ENCODE measurements at places on chromosomes 6 and 20.

DNA sequence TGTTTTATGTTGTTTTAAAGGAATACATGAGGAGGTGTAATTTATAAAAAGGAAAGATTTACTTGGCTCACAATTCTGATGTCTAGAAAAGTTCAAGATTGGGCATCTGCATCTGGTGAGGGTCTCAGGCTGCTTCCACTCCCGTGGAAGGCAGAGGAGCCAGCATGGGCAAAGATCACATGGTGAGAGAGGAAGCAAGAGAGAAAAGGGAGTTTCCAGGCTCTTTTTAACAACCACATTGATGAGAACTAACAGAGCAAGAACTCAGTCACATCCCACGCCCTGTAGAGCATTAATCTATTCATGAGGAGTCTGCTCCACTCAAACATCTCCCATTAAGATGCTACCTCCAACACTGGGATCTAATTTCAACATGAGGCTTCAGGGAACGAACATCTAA is 1666.3 kb downstream of the HACE1 start:
- no peak for DNase-seq

- DNase-seq, result no peak
Measured at GRCh38 chr6:35181933-35182612, 31.7 kb upstream of the SCUBE3 start.

- no peak for DNase-seq
Measured at GRCh38 chr6:159754959-159755914, 6.6 kb upstream of the ACAT2 start.

GRCh38 chr6:164099269-164099865 is 684.8 kb downstream of the QKI start:
- no peak for DNase-seq

DNA sequence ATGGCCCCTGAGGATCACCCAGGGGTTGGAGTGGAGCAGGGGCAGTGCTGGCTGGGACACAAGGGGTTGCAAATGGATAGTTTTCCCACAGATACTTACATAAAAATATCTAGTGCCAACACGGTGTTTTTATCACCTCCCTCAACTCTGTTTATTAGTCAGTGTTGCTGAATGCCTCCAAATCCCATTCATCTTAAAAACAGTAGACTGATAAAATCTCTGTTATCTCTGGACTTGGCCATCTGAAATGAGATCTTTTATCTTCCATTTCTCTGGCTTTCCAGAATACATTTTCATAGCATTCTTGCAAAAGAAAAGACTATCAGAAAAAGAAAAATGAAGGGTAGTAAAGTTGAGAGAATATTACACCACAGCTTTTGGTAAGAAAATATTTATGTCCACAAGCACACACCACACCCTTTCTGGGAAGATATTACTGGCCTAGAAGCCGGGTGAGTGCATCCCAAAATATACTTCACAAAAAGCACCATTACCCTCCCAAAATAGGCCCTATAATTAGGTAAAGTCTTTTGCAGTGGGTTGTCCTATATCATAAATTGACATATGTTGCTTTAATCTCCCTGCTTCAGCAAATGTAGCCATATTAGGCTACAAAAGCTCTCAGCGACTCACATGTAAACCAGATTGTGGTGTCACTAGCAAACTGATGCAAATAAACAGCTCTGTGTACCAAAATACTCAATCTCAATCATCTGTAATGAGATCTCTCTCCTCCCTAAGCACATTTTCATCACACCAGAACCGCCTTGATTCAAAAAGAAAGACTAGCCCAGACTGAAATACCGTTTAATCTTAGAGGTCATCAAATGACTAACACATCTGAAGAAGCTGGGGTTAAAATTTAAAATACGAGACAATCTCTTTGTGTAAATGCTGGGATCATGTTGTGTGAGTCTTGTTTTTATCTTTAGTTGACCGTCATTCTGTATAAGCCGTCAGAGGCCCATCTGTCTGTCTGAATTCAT is 96.7 kb downstream of the FYN start:
- no peak for DNase-seq

DNA sequence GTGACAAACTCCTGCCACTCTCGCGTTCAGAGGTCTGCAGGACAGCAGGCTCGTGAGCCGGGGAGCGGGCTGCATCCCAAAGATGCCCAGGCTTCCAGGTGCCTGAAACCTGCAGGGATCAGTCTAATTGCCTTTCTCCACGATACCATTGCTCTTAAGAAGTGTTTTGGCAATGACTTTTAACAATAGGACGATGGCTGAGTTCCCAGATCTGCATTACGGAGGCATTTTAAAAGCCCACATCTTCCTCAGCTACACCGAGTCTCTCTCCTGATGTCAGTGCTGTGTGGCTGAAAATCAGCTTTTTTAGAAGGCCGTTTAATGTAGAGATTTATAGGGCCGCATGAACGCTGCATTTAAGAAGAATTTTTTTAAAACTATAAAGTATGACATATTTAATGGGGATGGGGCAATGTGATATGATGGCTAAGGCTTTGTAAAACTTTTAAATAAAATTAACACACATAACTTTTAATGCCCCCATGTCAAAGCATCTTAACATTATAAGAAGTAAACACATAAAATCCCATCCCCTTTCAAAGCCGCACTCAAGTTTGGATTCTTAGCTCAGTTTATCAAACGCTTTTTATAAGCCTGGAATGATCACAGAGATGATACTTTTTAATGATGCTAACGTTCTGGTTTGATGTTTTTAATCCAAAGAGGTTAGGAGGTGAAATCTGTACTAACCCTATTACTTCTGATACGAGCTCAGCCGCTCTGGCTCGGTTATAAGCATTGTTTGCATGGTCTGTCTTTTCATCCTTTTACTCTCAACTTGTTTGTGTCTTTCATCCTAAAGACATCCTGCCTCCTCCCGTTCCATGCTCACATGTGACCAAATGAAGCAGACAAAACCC is 386.0 kb downstream of the SMOC2 start:
- no peak for DNase-seq

GRCh38 chr20:4076671-4077070 is 61.3 kb upstream of the RNF24 start:
- DNase-seq, result no peak

DNA sequence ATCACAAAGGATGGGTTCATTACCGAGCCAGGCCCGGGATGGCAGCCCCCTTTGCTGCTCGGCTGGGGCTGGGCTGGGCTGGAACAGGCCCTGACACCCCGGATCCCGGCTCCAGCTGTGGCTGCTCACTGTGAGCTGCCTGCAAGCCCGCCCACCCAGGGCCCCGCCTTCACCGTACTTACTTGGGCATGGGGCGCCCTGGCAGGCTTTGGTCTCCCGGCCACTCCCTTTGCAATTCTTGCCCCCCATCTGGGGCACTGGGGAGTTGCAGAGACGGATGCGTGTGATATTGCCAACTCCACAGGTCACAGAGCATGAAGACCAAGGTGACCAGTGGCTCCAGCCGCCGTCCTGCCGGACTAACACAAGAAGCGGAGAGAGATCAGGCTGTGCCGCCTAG is 16.7 kb downstream of the THBS2 start:
- DNase-seq, result no peak

DNA sequence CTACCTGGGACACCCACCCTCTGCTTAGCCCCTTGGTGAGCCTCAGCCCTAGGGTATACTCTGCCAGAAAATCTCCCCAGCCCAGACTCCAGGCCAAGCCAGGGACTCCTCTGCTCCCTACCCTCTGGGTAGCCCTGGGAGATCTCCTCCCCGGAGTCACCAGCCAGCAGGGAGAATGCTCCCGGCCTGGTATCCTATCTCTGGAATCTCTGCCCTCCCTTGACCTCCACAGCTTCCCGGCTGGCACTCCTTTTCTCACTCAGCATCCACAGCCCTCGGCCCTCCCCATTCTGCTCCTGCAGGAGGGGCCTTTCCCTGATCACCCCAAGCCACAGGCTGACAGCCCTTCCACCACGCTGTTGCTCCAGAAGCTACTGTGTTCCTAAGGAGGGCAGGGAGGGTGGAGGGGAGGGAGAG is 22.6 kb downstream of the NOL4L start:
- DNase-seq, result peak; percentile 47

GRCh38 chr6:14270142-14270893 is 152.7 kb downstream of the CD83 start:
- DNase-seq, result no peak
